ENCODE measurements at places on chromosomes 7 and 10.

DNA sequence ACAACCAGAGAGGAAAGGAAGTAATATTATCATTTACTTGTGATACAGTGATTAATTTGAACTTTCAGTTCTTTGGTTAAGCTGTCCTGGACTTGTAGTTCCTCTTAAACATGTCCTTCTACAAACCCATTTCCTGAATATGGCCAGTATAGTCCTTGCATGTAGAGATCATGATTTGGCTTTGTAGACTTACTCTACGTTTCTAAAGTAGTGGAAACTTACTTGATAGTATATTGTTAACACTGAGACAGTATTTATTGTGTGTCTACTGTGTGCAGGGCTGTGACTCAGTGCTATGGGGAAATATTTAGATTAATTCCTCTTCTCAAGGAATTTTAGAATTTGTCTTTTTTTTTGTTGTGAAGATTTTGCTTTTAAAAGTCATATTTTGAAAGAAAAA lies 109.5 kb downstream of the NRF1 start:
- DNase-seq, result no peak

GRCh38 chr7:83153419-83153818 lies 9.3 kb downstream of the PCLO start:
- DNase-seq, result no peak

DNA sequence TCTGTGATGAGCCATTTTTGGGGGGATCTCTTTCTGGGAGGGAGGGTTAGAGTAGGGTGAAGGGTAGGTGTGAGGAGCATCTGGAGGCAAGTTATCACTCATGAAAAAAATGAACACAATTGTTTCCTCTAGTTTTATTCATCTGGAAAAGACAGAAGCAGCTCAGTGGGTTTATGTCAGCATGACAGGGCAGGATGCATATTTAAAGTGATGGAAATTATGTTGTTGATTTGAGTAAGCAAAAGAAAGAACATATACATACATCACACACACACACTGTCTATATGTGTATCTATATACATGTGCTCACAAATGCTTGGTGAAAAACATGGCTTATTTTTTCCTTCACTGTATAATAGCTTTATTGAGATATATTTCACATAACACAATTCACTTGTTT lies 114.2 kb downstream of the ADCY1 start:
- no peak for DNase-seq

DNA sequence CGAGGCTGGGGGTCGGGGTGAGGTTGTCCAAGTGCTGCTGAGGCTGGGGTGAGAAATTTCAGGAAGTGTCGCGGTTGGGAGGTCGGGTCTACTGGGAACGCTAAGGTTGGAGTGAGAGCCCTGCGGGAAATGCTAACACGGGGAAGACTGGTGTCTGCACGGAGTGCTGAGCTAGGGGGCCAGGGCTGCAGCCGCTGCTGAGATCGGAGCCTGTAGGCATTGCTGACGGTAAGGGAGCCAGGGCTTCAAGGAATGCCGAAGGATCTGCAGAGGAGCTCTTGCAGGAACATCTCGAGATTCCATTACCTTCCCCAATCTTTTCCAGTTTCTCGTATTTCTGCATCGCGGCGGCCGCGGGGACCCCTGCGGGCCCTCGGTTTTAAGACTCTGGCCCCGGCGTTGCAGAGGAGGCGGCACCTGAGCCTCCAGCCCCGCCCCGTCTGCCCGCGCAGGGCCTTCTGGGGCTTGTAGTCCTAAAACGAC lies at the start of gene CDK5:
CDK5 (minus strand) TSS at position 392 of the 483 bp plus-strand sequence; CDS start at position 343, 49 bp downstream.
- DNase-seq, result no peak

- DNase-seq, result no peak
Measured at GRCh38 chr7:55641811-55642210, 69.5 kb upstream of the VOPP1 start.

GRCh38 chr7:2431260-2431867 lies 28.0 kb downstream of the CHST12 start:
- DNase-seq, result peak; percentile 45

DNA sequence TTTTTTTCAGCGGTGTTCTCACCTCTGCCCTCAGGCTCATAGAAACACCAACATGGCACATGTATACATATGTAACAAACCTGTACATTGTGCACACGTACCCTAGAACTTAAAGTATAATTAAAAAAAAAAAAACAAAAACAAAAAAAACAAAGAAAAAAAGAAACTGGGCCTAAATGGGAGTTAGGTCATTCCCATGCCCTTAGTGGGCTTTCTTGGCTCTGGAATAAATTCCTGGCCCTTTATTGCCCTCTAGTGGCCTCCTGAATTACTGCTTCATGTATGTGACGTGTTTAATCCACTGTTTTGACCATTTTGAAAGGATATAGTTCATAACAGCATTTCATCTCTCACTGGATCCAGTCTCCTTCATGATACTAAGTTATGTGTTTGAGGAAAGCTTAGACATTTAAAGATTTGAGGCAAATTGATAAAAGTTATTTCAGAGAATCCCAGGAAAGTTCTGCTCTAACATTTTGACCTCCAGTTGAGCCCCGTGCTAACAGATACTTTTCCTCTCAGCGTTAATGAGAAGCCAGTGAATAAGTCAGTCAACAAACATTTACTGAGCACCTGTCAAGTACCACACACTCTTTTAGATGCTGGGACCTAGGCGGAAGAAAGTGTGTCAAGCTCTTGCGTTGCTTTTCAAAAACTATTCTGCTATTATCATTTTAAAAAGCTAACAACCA lies 54.7 kb upstream of the SYPL1 start:
- DNase-seq, result no peak

DNA sequence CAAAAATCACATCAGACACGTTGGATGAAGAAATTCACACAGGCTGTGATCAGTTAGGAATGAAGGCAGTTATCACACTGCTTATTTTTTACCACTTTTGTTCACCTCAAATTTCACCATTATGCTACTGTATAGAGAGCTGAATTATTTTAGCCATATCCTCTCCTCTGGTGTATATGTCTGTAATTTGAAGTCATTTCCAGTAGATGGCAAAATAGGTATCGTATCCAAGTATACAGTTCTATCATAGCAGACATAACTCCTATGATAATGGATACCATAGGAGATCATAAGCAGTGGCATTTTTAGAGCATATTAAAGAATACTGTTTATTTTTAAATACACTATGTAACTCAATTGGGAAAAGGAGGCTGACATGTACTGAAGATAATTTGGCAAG lies 909.7 kb downstream of the DNAJB9 start:
- no peak for DNase-seq

- DNase-seq, result no peak
Measured at GRCh38 chr7:1361016-1361755, 98.1 kb downstream of the MICALL2 start.

- DNase-seq, result no peak
Measured at GRCh38 chr7:150938566-150938965, 39.6 kb downstream of the KCNH2 start.

DNA sequence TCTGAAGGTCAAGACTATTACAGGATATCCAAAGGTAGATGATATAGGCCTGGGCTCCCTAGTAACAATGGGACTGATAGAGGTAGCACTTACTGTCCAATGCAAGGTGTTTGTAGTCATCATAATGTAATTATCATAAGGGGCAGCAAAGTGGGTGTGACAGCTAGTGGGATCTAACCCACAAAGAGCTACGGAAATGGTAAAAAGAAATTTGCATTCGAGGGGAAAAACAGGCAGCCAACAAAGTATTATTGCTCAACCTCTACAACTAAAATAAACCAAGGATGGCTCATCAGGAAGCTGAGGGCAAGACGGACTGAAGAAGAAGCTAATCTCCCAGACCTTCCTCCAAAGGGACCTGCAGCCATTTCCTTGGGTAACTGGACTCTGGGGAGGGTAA lies 211.0 kb downstream of the WDR11 start:
- no peak for DNase-seq

DNA sequence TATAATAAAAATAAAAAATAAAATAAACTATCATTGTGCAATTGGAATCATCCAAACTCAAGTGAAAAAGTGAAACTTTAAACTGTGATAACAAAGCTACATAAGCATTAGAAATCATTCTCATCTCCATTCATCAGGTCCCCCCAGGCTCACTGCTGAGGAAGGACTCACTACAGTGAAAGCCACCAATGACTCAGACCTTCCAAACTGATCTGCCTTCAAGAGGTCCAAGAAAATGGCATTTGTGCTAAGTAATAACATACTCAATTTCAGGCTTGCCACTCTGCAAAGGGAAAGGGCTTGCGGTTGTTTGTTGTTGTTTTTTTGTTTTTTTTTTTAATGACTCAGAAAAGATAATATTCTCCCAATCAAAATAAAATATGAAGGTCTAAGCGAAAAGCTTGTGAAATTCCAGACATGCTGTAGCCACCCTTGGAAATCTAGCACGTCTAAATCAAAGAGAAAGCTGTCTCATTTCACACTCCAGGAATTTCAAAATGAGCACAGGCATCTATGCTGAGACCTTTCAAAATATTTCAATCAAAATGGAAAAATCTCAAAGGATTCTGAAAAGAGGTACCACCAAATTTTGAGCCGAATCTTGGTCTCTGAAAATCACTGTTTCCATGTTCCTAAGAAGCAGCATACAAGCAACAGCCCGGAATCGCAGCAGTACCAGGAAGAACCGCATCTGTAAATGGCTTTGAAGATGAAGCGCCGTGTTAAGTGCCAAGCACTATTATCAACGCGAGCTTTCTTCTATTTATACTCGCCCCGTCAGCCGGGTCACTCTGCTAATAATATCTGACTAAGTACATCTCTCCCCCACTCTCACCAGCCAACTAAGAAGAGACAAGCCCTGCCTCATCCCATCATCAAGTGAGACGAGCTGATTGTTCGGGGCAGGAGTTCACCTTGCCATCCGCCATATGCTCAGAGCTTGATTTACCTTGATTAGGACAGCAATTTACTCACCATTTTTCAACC lies 13.5 kb downstream of the SFMBT2 start:
- no peak for DNase-seq

DNA sequence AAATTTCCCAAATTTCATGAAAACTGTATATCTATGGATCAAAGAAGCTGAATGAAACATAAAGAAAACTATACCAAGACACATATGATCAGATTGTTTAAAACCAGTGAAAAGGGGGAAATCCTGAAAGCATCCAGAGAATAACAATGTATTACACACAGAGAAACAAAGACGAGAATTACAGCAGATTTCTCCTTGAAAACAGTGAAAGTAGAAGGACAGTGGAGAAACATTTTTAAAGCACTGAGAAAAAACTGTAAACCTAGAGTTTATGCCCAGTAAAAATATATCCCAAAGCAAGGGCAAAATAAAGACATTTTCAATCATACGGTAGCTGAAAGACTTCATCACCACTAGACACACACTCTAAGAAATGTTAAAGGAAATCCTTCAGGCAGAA lies 121.0 kb downstream of the DPY19L1 start:
- no peak for DNase-seq

- no peak for DNase-seq
Measured at GRCh38 chr10:119005362-119006043, 24.0 kb upstream of the NANOS1 start.

DNA sequence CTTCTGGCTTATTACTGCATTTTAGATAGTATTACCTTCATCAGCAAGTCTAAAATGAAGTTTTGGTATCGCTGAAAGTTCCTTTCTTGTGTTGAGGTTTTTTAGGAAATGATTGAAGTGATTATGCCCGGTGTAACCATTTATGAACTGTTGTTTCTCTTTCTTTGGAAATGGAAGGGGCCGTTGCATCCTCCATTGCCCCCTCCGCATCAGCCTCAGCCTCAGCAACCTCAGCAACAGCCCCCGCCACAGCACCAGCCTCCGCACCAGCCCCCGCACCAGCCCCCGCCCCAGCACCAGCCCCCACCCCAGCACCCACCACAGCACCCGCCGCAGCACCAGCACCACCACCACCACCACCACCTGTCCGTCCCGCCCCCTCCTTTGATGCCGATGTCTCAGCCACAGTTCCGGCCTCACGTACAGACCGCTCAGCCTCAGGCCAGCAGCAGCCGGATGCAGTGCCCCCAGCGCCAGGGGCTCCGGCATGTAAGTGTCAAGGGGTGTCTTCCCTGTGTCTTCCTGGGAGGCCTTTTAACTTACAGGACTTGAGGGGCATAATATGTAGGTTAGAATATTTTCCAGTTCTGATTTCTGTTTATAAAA lies 72.6 kb downstream of the SHH start:
- peak; percentile 39 for DNase-seq

GRCh38 chr7:112982441-112983063 lies 104.1 kb downstream of the GPR85 start:
- DNase-seq, result no peak

DNA sequence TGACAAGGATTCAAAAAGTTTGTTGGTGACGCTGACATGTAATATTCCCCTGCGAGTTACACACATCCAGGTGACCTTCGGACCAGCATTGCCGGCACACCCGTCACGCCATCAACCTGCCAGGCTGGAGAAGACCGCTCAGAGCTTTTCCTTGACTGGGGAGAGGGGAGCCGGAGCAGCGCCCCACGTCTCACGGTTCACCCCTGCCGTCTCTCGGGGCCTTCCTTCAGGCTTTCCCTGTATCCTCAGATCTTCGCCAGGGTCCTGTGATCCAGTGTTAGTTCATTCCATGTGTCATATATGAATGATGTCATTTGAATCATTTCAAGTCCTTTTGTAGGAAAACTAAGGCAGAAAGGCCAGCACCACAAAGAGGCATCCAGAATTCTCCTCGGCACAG lies 127.8 kb downstream of the MGMT start:
- no peak for DNase-seq

GRCh38 chr10:128186959-128187787 lies 61.0 kb upstream of the MKI67 start:
- peak; percentile 27 for DNase-seq

DNA sequence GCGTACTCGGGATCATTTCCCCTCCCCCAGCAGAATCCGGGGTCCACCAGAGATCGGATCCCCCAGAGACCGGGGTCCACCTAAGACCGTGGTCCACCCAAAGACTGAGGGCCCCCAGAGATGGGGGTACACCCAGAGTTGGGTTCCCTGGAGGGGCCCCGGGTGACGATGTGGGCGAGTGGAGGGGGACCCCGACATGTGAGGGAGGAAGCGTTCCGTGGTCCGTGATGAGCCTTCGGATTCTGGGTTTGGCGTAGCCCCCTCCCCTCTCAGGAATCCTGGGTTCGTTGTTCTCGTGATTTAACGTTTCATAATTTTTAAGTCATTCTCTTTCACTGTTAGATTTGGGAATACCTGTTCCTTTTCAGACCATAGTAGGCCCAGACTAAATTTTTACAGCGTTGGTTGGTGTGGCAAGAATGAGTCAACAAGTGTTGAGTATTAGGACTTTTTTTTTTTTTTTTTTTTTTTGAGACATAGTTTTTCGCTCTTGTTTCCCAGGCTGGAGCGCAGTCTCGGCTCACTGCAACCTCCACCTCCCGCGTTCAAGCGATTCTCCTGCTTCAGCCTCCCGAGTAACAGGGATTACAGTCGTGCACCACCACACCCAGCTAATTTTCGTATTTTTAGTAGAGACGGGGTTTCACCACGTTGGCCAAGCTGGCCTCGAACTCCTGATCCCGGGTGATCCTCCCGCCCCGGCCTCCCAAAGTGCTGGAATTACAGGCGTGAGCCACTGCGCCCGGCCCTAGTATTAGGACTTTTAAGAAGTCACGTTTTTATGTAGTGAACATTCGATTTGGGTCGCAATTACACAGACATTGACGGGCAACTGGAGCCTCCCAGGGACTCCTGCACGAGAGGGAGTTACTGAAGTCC lies 672 bp downstream of the GTPBP4 start:
- DNase-seq, result no peak

GRCh38 chr7:151672716-151673115 lies 153.0 kb upstream of the RHEB start:
- DNase-seq, result no peak

- DNase-seq, result no peak
Measured at GRCh38 chr10:102408131-102408727, 10.4 kb downstream of the PSD start.

Data from CD8-positive, alpha-beta memory T cell (primary cell).